A549 treated with RU486 at 1 μM for 4 hours (cell line): ENCODE measurements at places on chromosomes 6 and 20. TPM values are rescaled to one million over a fixed set of nuclear protein-coding genes. Genes with fewer than 3 reads are reported as not detected.

EEF1A2 gene
- total RNA-seq, result 134 to 157 TPM (median 155 TPM) in 5 replicates

ZFP57 gene
- not detected in 5 replicates for total RNA-seq

GPSM3 gene
- total RNA-seq, result 0.26 to 0.58 TPM (median 0.38 TPM) in 5 replicates

SLC17A2 gene
- not detected in 5 replicates for total RNA-seq

RHAG gene
- 0.09 to 0.10 TPM in 2 of 5 replicates, not detected in the others for total RNA-seq

WASF1 gene
- 7.3 to 14.4 TPM (median 12.1 TPM) in 5 replicates for total RNA-seq

PCSK2 gene
- not detected in 5 replicates for total RNA-seq

PTP4A1 gene
- total RNA-seq, result 86.2 to 152 TPM (median 136 TPM) in 5 replicates

SMLR1 gene
- total RNA-seq, result not detected in 5 replicates

PRDM13 gene
- total RNA-seq, result 0.67 to 1.3 TPM (median 1.1 TPM) in 5 replicates

CST2 gene
- 0.23 to 0.53 TPM (median 0.38 TPM) in 3 of 5 replicates, not detected in the others for total RNA-seq

SYCP2 gene
- total RNA-seq, result 0.30 to 0.80 TPM (median 0.32 TPM) in 5 replicates
